ENCODE measurements at places on chromosomes 13 and 19.

DNA sequence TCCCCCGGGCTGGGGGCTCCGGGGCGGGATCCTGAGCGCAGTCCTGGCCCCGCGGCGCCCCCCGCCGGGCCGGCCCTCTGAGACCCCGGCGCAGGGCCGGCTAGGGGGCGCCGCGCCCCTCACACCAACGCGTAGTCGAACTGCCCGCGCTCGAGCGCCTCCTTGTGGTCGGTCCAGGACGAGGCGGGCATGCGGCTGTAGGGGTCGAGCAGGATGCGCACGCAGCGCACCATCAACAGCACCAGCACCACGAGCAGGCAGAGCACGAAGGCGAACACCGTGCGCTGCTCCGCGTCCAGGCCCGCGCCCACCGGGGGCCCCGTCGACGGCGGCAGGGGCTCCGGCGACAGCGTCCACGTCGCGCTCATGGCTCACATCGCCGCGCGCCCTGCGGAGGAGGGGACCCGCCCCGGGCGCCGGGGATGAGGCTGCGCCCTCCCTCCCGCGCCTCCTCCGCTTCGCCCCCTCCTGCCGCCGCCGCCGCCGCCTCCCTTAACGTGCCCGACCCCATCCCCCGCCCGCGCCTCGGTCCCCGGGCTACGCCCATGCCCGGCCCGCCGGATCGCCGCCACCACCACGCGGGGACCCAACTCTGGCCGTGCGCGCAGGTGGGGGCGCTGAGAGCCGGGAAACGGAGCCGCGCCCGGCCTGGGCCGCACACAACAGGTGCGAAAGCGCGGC lies 624 bp downstream of the CTXN1 start:
- DNase-seq = peak; percentile 93

DNA sequence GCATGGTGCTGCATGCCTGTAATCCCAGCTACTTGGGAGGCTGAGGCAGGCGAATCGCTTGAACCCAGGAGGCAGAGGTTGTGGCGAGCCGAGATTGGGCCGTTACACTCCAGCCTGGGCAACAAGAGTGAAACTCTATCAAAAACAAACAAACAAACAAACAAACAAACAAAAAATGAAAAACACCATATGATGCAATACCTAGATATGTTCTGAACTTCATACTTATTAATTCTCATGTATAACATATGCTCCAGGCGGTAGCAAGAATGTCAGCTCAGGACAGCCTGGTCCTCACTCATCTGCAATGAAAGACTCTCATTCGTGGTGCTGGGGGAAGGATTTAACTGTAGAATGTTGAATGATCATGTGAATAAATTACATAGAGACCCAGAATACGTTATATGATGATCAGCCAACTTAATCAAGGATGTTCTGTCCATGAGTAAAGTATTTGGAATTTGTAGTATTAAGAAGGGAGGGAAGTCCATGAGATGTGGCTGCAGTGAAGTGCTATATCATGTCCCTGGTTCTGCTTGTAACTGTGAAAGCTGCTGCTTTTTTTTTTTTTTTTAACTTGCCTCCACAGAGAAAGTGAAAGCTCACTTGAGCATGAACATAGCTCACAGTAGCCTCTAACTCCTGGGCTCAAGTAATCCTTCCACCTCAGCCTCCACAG lies 206.8 kb downstream of the UQCRFS1 start:
- DNase-seq = no peak

DNA sequence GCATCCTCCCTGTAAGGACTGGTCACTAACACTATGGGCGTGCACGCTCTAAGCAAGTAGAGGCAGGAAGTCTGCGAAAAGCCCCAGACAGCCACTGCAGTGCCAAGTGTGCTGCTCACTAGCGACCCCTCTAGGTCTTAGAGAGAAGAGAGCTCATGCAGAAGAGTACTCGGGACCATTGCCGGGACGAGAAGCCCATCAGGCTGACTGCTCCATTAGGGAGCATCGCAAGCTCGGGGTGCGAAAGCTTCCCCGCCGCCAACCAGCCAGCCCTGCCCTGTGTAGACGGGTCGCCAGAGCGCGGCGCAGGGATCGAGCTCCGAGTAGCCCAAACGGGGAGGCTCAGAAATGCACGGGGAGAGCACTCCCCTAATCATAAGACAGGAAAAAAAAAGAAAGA lies 16.6 kb downstream of the POU4F1 start:
- DNase-seq = no peak

- peak; percentile 56 for DNase-seq
Observed at GRCh38 chr19:13920940-13921747, 15.1 kb downstream of the CC2D1A start.

- DNase-seq = no peak
Observed at GRCh38 chr13:98397221-98397620, 179.7 kb downstream of the STK24 start.

GRCh38 chr19:447816-448560 lies 12.8 kb downstream of the SHC2 start:
- no peak for DNase-seq

DNA sequence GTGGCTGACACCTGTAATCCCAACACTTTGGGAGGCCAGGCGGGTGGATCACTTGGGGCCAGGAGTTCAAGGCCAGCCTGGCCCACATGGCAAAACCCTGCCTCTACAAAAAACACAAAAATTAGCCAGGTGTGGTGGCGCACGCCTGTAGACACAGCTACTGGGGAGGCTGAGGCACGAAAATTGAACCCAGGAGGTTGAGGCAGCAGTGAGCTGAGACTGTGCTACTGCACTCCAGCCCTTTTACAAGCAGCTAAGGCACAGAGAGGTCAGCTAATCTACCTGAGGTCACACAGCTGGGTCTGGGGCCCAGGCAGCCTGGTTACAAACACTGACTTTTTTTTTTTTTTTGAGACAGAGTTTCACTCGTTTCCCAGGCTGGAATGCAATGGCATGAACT lies 27.2 kb downstream of the MED26 start:
- no peak for DNase-seq

DNA sequence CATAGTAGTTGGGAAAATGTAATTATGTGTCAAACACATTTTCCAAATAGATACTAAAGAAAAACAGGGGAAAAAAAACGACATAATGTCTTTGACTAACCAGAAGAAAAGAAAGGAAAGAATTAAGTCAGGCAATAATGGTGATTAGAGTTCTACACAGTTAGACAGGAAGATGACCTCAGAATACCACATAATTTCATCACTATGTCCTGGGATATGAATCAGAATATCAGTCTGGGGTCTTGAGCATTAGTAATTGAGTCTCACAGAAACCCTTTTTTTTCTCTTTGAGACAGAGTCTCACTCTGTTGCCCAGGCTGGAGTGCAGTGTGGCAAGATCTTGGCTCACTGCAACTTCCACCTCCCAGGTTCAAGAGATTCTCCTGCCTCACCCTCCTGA lies 503.4 kb downstream of the SLITRK1 start:
- no peak for DNase-seq

GRCh38 chr19:47752440-47753211 lies 7.3 kb downstream of the NOP53 start:
- DNase-seq = no peak

- no peak for DNase-seq
Observed at GRCh38 chr13:73608711-73609485, 525.3 kb downstream of the KLF12 start.

- DNase-seq = no peak
Observed at GRCh38 chr13:29737061-29737460, 113.4 kb downstream of the UBL3 start.

- DNase-seq = no peak
Observed at GRCh38 chr19:32450217-32450616, 44.6 kb downstream of the DPY19L3 start.

DNA sequence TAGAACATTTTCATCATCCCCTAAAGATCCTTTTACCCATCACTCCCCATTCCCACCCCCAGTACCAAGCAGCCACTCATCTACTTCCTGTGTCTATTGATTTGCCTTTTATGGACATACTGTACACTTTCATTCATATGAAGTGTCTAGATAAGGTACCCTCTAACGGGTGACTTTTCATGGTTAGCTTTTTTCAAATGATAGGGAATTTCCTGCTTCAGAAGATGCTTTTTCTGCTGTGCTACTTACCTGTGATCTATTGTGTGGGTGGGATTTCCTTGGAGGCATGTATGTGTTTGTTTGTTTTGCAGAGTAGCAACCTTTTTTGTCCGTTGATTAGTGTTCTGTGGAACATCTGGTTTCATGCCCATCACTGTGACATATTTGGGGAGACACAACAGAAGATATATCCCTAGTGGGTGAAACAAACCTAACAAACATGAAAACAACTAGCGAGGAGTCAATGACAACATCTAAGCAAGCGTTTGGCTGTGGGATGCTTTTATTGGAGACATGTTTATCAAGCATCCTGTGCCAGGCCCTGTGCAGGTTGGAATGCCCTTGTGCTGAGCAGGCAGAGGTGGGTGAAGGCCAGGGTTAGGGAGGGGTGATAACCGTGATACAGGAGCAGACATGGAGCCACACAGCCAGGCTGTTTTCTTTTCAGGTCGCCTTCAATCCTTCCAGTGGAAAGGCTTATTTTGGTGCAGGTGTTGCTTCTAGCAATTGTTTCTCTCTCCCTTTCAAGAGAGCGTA lies 17.6 kb downstream of the SPINT2 start:
- no peak for DNase-seq

DNA sequence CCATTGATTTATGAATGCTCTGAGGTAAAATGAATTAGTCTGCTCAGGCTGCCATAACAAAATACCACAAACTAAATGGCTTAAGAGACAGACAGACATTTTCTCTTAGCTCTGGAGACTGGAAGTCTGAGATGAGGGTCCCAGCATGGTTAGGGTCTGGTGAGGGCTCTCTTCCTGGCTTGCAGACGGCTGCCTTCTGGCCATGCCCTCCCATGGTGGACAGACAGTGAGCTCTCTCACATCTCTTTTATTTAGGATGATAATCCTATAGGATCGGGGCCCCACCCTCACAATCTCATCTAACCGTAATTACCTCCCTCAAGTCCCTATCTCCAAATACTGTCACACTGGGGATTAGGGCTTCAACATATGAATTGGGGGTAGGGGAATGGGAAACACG lies 47.1 kb downstream of the HSPH1 start:
- DNase-seq = no peak

GRCh38 chr19:48085904-48086864 lies 24.4 kb downstream of the PLA2G4C start:
- DNase-seq = no peak

DNA sequence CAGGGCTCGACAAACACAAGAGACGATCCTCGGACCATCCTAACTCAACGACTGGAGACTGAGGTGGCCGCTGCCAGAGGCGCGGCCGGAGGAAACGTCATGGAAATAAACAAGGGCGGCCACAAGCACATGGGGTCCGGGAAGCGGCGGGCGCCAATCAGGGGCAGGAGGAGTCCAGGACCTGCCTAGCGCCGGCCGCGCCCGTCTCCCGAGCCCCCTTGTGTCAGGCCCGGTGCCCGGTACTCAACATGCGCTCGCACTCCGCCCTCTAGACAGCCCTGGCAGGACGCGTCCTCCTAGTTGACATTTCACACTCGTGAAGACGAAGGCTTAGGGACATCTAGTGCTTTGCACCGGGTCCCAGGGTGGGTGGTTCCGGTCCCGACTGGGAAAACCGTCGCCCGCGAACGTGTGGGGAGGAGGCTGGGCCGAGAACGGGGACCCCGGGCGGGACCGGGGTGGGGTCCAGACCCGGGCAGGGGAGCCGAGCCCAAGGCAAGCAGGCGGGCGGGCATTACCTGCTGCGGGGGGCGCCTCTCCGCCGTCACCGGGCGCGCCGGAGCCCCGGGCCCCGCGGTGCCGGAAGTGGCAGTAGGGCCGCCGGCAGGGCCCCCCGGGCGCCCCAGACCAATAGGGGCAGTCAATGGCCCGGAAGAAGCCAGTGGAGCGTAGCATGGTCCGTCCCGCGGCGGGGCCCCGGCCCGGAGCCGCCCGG lies 442 bp downstream of the REXO1 start:
- no peak for DNase-seq

- DNase-seq = no peak
Observed at GRCh38 chr19:49149652-49150105, 5.5 kb downstream of the HRC start.

DNA sequence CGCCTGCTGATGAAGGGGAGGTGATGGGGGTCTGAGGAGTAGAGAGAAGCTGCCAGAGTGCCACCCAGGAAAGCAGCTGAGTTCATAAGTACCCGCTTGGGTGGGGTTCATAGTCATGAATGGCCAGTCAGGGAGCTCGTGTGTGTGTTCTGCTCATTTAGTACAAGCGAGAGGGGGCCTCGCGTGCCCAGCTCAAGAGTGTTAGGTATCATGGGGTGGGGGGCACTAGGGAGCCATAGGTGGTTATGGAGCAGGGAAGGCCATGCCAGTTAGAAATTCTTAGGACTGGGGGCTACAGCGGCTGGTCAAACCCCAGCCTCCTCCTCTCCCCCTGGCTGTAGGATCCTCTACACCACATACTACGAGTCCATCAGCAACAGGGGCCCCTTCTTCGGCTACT lies 46.8 kb downstream of the CD320 start:
- no peak for DNase-seq

GRCh38 chr13:51643105-51643881 lies 59.0 kb downstream of the WDFY2 start:
- DNase-seq = peak; percentile 27

DNA sequence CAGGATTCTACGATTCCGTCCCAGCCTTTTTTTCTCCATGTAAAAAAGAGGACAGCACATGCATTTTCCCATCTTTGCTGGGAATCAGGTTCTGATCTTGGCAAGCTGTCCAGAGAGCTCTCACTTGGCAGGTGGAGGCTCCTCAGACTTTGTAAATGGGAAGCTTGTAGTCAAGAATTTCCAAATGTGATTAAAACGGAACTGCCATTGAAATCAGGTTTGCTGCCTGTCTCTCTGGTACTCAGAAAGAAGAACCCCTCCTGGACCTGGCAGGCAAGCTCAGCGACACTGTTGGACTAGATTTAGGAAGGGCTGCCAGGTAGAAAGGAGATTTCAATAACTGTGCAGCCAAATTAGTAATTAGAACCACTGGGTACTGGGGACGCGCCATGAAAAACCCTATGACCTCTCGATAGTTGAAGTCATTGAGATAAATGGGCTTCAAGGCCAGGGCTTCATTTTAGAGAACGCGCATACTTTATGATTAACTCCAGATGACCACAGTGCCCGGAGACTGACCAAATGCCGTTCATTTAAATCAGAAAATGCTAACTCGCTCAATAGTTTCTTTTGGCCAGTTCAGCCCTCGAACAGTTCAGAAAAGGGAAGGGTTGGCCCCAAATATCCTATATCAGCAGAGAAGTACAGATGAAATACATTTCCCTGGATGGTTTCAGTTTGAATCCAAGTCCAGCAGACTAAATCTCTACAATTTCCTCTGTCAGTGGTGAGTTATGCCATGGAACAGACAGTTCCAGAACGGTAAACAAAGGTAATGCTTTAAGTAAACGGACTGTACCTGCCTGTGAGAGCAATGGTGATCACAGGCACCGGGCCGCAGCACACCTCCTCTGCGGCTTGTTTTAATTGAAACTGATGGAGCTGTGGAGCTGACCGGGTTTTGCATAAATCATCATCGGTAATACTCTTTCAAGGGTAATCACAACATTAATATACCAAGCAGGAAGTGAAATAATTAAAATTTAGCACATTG lies 517.4 kb downstream of the RFC3 start:
- no peak for DNase-seq

Data from H54 (cell line).